ENCODE measurements at places on chromosomes 5 and 9.

GRCh38 chr5:177066224-177066623 is 20.5 kb upstream of the FGFR4 start:
- no peak for DNase-seq

DNA sequence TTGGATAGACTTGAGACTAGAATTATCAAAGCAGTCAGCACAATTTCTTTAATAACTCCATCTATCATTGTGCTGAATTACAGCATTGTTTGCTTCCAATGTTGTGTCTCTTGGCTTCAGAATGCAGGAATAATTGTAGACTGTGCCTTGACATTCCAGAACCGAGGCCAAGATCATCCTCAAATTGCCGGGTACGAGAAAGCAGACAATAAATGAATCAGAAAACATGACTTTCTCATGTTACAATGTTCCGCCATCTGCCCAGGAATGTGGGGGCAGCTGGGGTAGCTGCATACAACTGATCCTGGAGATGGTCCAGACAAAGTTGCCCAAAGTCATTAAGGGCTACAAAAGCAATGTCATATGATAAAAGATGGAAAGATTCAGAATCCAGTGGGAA is 206.2 kb upstream of the SGCD start:
- DNase-seq: no peak

DNA sequence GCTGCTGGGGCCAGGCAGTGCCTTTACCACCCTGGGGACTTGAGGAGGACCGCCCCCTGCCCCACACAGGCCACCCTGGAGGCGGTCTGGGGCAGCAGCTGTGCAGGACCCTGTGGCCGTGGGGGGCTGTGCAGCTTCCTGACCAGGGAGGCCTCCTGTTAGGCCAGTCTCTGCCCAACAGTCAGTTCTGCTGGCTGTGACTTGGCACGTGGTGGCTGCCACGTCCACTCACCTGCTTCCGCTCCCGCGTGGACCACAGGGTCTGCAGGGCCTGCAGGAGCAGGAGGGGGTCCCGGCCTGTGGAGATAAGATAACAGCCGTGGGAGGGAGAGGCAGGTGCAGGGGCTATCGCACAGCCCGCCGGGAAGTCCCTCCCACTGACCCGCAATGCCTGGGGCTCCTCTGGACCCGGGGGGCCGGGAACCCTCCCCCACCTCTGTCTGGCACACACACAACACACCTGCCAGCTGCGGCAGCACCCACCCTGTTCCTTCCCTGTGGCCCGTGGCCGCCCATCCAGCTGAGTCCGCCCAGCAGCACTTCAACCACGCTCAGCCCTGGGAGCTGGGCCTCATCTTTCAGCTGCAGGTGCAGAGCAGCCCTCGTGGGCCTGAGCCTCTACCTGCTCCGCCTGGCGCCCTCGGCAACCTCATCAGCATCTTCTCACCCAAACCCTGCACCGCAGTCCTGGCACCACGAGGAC is 39.7 kb downstream of the EXD3 start:
- no peak for DNase-seq

DNA sequence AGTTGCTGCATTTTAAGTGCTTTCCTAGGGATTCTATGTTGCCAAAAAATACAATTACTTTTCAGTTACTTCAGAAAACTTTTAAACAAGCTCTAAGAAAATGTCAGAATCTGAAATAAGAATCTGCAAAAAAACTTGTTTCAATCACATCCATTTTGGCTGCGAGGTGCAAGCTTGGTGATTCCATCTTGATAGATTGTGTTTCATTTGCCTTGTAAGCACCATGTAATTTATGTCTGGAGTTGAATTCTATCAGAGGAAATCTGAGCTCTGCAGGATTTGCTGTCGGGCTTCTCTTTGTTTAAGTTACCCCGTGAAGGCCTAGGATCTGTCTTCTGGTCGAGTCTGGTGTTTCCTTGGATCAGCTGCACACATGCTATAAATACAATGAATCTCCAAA is 40.4 kb upstream of the MAN2A1 start:
- DNase-seq: no peak

GRCh38 chr5:178595750-178596149 is 5.6 kb upstream of the COL23A1 start:
- no peak for DNase-seq

- no peak for DNase-seq
Measured at GRCh38 chr9:77521091-77521490, 127.0 kb downstream of the GNA14 start.

- DNase-seq: no peak
Measured at GRCh38 chr9:129333617-129334104, 155.6 kb upstream of the IER5L start.

DNA sequence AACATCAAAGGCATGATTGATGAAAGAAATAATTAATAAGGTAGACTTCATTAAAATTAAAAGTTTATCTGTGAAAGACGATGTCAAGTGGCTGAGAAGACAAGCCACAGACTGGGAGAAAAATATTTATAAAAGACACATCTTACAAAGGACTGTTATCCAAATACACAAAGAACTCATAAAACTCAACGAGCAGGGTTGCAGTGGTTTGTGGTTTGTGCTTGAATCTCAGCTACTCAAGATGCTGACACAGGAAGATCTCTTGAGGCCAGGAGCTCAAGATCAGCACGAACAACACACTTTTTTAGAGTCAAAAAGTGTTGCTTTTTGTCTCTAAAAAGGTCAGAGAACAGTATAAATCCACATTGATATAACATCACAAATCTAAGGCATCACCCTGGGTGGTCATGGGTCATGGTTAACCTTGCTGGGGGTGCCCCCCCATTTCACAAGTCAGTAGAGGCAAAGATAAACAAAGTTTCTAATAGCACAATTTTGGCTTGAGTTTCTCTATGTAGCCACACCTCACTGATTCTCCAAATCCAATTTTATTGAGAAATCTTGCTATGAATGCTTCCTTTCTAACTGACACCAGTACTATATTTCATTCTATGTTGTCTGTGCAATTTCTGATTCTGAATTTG is 342.9 kb upstream of the RPS23 start:
- no peak for DNase-seq

- DNase-seq: no peak
Measured at GRCh38 chr5:153490118-153491037, at the start of gene GRIA1. Gene GRIA1, plus strand, starts transcription at chr5:153490670.

DNA sequence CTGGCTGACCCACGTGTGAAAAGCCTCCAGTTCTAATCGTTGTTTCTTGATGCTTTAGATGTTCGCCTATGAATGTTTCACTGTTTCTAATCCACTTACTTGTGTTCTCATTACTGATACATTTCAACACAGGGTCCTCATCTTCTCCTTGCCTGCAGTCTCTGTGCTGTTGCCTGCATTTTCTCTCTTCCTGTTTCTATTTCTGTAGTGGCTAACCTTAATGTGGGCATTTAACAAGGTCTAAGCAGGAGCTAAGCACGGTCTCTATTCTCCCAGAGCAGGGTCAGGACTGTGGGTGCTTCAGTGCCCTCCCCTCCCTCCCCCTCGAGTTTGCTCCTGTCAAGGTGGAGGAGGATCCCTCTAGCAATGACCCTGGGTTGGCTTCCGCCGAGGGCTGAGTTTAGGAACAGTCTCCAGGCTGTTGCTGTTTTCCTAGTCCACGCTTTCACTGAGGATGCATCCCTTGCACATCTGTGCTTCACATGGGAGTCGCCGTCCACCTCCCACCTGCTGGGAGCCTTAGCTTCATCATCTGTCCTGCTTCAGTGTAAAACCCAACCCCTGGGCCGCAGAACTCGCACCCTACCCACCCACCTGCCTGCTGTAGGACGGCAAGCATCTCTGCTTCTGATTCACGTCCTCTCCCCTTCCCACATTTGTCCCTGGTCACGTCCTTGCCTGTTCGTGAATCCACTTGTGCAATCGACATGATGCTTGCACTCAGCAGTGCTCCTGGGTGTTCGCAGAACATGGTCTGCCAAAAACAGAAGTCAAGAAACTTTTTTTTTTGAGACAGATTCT is 2.4 kb upstream of the EXOC3 start:
- no peak for DNase-seq

DNA sequence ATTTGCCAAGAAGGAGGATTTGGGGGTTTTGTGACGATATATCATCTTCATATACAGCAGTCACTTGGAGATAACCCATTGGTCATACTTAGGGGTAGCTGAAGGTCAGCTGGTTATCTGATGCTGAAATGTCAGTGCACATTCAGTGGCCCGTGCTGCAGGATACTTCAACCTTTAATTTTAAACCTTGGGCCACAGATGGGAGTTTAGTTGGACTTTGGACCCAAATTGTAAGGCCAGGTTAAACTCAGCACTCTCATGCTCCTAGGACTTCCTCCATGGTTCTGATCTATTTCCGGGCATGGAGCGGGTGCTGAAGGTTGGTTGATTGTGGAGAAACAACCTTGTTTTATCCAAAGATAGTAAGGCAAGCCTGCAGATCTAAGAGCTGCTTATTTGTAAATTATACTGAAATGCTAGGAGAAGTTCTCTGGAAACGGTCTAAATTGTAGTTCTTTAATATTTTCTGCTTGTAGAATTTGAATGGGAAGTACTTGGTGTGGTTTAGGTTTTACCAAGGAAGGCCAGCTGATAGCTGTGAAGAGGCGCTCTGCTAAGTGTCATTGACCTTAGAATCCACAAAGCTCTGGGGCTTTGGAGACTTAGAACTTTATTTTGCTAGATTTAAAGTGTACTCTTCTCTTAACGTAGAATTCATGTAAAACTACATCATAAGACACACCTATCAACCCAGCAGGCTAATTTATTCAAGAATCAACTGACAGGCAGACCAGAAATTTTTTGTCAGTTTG is 38.6 kb downstream of the SLC44A1 start:
- no peak for DNase-seq

GRCh38 chr5:132327252-132327955 is 33.2 kb downstream of the SLC22A4 start:
- DNase-seq: no peak

Data from stimulated activated CD4-positive, alpha-beta T cell treated with anti-CD3 and anti-CD28 coated beads, Interleukin-15, amount 100 ng/mL, for 1 hour (primary cell).